ENCODE measurements at places on chromosomes 12 and 14. TPM values are rescaled to one million over a fixed set of nuclear protein-coding genes. Genes with fewer than 3 reads are reported as not detected.

DNA sequence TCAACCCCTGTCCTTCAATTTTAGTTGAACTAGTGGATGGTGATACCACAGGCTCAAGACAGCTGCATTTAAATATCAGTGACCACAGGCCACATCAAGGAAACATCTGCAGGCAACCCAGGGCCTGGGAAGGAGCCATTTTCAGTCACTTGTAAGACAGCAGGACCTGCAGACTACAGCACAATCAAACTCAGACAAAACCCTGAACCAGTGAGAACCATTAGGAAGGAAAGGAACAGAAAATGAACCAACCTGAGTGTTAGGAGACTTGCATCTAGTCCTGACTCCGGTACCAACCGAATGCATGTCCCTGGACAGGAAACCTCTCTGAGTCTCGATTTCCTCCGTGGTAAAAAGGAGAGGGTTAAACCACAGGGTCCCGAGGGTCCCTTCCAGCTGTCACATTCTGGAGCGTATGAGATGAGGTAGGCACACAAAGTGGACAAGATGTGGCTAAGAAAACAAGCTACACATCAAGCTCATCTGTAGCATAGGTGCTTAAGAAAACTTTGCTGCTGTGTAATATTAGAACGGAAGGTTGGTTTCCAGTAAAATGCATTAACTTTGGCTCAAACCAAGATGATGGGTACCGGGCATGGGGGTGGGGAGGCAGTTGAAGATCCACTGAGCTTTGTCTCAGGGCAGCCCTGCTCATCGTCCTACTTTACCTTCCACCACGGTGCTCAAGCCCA is 1.6 kb upstream of the CDKN1B start:
- no peak for DNase-seq

GRCh38 chr14:67232066-67232465 is 9.2 kb upstream of the PALS1 start:
- no peak for DNase-seq

DNA sequence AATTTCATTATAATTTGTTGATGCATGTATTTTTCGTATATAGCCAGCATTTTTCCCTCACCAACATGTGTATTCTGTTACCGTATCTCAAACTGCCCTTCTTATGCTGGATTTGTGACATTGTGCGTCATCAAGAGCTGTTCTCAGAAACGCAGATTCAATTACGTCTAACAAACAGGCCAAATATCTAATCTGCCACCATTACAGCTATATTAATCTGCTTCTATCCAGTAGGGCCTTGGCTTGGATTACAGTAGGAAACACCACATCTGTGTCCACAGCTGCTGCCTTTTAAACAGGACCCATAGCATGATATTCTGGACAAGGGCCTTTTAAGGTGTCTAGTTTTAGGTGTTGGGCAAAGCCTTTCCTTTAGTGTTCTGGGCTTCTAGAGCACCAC is 140.6 kb downstream of the PDE3A start:
- DNase-seq: no peak

GRCh38 chr12:132279184-132279889 is 50.1 kb downstream of the GALNT9 start:
- no peak for DNase-seq

GRCh38 chr12:92295523-92295922 is 149.9 kb upstream of the BTG1 start:
- DNase-seq: no peak

RIPK3 gene
- total RNA-seq: 6.8 TPM

- no peak for DNase-seq
These were observed 262.3 kb upstream of the GRIP1 start for GRCh38 chr12:66941150-66941549.

CDC42BPB gene
- total RNA-seq: 105 TPM

FIGNL2 gene
- total RNA-seq: 0.30 TPM

- DNase-seq: no peak
These were observed 85.7 kb downstream of the CIT start for GRCh38 chr12:119791453-119791852.

WNT1 gene
- total RNA-seq: not detected

DNA sequence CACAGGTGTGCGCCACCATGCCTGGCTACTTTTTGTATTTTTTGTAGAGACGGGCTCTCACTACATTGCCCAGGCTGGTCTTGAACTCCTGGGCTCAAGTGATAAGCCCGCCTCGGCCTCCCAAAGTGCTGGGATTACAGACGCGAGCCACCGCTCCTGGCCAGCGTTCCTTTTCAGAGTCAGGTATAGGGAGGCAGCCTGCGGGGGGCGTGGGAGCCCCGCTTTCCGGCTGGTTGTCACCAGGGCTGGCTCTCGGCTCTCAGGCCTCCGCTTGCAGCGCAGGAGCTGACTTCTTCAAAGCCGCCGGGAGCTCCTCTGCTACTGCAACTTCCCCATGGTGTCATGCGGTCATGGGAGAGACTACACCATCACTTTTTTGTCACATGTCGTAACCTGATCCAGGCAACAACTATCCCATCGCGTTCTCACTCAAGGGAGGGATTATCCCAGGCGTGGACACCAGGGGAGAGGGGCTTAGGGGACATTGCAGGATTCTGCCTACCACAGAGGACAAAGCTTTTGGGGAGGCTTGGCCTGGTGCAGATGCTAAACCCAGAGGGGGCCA is 129.4 kb downstream of the SCARB1 start:
- DNase-seq: no peak
